ENCODE measurements at places on chromosomes 1 and 21. TPM values are rescaled to one million over a fixed set of nuclear protein-coding genes. Genes with fewer than 3 reads are reported as not detected.

TMCO4 gene
- 12.7 TPM for total RNA-seq

BSND gene
- not detected for total RNA-seq

EDARADD gene
- total RNA-seq: 0.19 TPM

SAMSN1 gene
- not detected for total RNA-seq

NBPF1 gene
- 19.4 TPM for total RNA-seq

TDRD10 gene
- total RNA-seq: 0.28 TPM

S100A14 gene
- 0.19 TPM for total RNA-seq

LRRN2 gene
- not detected for total RNA-seq

APCS gene
- not detected for total RNA-seq

IGSF5 gene
- total RNA-seq: not detected

Measured in regular cardiac myocyte (primary cell).